NCI-H1092 (cell line): ENCODE measurements at places on chromosomes 7 and 10.

- DNase-seq = no peak
Measured at GRCh38 chr7:1925973-1926907, 256.2 kb downstream of the ELFN1 start.

- no peak for DNase-seq
Measured at GRCh38 chr10:91797048-91797690, 1.1 kb upstream of the TNKS2 start.

GRCh38 chr7:122688400-122688998 lies 10.4 kb downstream of the RNF133 start:
- DNase-seq = no peak

DNA sequence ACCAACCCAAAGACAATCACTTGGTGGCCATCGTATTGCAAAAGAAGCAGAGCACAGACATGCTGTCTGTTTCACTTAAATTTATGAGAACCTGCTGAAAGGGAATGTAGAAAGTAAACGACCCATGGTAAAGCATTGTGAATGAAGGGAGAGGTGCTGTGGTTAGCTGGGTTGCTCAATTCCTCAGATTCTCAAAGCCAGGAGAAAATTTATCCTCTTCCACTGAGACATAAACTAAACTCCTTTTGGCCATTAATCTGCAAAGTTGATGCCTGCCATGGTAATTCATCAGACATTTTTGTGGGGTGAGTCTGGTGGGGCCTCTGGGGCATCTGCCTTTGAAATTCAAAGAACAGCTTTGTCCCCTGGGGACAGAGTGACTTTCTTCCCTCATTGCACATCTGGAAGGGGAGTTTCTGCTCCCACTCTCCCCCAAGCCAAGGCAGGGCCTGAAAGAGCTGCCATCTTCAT lies 951.0 kb downstream of the LRMDA start:
- DNase-seq = no peak

- no peak for DNase-seq
Measured at GRCh38 chr7:139798892-139799291, 21.1 kb upstream of the HIPK2 start.

DNA sequence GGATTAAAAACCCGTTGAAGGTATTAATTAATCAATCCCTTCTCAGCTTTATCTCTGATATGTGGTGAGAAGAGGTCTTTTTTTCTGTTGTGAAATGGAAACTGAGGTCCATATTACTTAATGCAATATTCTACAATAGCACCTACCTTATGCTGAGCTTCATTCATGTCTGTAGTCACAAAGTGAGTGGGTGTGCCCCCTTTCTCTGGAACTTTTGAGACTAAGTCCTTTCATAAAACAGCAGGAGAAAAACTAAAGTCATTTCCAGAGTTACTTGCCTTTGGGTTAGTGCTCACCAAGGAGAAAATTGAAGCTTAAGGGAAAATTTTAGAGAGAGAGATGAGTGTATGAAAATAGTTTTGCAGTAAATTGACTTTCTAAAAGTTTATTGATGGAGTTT lies 61.2 kb downstream of the EXOC4 start:
- DNase-seq = no peak

- DNase-seq = no peak
Measured at GRCh38 chr7:151902311-151902710, 25.4 kb upstream of the PRKAG2 start.

- no peak for DNase-seq
Measured at GRCh38 chr7:47664650-47665195, 82.8 kb upstream of the TNS3 start.

DNA sequence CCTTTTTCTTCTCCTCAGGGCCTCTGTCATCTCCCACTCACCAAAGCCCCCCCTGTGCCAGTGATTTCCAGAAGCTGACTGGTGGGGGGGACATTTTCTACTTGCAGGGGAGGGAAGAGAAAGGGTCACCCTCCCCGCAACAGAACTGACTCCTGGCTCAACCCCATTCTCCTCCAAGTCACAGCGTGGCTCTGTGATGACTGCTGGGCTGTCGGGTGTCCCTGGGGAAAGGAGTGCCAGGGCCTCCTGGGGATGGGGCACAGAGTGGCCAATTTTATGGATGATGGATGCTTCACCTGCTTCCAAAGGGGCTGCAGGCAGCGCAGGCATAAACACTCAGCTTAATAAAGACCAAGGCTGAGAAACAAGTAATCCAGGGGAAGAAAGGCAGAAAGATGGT lies 523.0 kb downstream of the PTPRN2 start:
- no peak for DNase-seq

DNA sequence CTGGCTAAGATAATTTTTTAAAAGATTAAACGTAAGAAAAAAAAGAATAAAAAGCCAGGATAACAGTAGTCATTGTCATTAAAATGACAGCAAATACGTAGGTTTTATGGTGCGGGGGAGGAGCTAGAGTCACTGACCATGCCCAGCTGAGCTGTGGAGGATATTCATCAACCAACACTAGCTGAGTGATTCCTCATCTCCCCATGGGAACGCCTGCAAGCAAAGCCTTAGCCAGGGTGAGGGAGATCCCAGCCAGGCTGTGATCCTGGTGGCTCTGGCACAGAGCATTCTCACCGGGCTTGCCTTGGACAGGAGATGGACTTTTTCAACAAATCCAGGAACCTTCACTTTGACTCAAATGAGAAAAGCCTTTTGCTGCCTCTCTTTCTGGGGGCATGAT lies 94.2 kb downstream of the HIP1 start:
- no peak for DNase-seq

DNA sequence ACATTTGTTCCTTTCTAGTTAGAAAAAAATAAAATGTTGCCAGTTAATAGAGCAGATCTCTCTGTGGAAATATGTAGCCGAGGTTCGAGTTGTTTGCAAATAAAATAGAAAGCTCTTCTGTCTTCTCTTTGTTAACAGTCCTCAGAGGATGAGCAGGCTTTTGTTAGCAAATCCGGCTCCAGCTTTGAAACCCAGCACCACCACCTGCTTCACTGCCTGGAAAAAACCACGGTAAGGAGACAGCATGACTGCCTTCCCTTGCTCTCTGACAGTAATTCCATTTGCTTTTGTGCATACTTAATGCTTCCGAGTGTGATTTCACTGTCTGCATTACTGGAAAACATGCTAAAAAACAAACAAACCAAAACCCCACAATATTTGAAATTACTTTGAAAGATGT lies 115.6 kb downstream of the TSPAN12 start:
- peak; percentile 93 for DNase-seq

GRCh38 chr10:70648427-70648826 lies 23.9 kb upstream of the ADAMTS14 start:
- no peak for DNase-seq

- DNase-seq = peak; percentile 62
Measured at GRCh38 chr7:50857804-50858489, 75.3 kb upstream of the GRB10 start.

DNA sequence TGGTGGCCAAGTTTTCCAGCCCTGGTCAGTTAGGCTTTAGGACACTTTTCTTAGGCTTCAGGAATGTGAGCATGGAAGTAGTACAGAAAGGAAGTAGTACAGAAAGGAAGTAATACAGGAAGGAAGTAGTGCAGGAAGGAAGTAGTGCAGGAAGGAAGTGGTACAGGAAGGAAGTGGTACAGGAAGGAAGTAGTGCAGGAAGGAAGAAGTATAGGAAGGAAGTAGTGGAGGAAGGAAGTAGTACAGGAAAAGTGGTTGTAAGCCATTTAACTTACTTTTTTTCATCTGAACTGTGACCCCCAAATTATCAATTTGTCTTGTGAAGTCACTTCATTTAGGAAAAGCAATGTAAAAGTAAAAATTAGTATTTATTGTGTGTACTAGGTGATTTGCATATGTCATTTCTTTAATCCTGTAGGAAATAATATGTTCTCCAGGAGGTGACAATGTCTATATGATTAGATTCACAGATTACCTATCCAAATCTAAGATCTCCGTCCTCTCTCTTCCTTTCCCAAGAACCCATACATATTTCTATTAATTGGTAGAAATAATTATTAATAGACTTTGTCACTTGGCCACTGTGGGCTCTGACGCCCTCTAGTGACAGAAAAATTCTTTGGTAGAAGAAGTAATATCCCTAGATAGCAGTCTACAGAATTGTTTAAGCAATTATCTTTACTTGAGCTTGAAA lies 3.9 kb upstream of the FAS start:
- no peak for DNase-seq

DNA sequence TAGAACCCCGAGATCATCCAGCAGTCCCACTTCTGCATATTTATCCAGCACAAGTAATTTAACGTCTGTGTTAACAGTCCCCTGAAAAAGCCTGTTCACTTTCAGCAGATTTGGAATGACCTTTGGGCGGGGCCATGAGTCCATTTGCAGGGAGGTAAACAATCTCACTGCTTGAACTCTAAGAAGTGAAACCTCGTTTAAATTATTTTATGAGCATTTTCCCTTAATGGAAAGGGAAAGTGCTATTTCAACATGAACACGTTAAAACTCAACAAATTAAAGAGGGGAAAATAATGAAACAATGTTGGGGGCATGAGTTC lies 282.8 kb downstream of the GATA3 start:
- no peak for DNase-seq

- DNase-seq = no peak
Measured at GRCh38 chr10:47133871-47134570, 166.0 kb upstream of the GDF10 start.

- DNase-seq = no peak
Measured at GRCh38 chr10:84097787-84098353, 41.4 kb upstream of the GHITM start.

DNA sequence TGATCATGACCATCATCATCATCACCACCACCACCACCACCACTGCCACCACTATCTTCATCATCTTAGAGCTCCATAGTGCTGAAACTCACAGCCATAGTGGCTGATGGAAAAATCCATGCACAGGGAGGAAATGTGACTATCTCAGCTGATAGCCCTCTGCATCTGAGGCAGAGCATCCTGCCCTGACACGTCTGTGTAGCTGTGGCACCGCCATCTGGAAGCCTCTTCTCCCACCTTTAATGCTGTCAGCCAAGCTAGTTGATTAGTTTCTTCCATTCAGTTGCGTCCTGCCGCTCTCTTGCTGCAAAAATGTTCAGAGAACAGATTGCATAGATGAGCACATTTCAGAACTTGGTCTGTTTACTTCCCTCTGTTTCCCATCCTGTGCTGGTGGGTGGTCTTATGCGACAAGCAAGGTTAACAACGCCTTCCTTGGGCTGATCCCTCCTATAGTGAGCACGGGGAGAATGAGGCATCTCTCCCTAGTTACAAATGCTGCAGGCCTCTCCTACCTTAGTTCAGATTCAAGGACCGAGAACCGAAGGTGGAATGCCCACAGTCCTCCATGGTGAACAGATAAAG lies 478.6 kb downstream of the PLXNA4 start:
- no peak for DNase-seq

DNA sequence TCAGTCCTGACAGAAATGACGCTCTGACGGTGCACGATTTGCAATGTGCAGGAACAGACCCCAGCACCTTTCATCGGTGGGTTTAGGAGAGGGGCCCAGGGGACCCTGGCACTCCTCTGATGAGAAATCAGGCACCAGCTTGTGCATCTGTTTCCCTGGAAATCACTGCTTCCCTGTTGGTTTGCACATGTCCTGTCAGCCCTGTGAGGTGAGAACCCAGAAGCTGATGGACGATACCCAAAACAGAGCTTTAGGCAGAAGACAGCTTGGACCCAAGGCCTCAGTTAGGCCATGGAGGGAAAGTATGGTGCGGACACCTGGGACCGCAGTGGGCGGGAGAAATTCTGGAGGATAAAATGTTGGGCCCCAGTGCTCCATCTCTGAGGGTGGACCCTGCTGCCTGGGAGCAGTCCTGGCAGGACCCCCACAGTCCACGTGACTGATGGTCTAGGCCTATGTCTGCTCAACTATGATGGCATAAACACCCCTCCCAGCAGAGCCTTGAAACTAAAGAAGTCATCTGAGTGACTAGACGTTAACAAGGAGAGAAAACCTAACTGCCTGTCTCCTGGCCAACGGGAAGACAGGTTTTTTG lies 242.8 kb downstream of the PTPRN2 start:
- no peak for DNase-seq

DNA sequence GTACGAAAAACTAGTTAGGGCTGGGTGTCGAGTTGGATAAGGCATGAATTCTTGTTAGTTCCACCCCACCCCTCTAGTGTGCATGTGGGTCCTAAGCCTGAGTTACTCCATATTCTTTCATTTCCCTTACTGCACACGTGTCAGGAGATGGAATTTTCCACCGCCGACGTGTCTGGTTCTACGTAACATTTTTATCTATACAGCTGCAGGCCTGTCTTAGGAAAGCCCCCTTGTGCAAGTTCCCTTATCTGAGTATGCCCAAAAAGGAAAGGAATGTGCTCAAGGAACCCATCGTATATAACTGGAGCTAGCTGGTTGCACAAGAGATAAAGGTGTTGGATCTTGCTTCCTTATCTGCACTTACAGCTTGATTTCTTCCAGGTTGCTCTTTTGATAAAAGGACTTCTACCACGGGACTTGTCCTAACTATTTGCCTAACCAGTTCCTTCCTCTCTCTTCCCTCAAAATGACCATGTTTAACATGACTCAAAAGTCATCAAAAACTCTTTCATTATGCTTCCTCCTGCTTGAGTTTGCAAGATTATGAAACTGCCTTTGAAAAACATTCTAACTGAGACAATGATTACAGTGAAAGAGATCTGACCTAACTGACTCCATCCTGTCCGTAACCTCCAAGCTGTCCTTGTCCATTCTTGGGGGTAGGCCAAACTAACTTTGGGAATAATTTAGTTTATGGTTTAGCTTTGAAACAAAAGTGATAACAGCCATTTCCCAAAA lies 181.4 kb downstream of the AKR1D1 start:
- no peak for DNase-seq

GRCh38 chr7:33511778-33512177 lies 382.4 kb downstream of the BBS9 start:
- no peak for DNase-seq

DNA sequence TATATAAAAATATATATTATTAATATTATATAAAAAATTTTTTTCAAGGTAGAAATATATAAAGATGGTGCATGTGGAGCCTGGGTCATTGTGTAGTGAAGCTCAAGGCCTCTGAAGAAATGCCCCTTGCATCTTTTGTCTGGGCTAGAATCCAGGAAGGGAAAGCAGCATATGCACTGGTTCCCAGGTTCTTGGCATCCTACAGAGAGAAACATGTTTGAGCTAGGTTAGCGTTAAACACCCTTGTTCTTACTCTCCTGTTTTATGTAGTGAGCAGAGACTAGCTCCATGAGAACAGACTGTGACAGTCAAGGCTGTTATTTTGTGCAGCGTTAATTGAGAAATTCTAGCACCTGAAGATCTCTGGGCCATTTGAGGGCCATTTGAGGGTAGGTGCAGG lies 116.1 kb downstream of the POM121L12 start:
- DNase-seq = no peak
